SJSA1 (cell line): ENCODE measurements at places on chromosomes 5 and 9.
A peak's percentile ranks its signal among the peaks of the same experiment; 100 is the strongest.

GRCh38 chr9:90770182-90770738 is 31.4 kb upstream of the SYK start:
- no peak for DNase-seq

DNA sequence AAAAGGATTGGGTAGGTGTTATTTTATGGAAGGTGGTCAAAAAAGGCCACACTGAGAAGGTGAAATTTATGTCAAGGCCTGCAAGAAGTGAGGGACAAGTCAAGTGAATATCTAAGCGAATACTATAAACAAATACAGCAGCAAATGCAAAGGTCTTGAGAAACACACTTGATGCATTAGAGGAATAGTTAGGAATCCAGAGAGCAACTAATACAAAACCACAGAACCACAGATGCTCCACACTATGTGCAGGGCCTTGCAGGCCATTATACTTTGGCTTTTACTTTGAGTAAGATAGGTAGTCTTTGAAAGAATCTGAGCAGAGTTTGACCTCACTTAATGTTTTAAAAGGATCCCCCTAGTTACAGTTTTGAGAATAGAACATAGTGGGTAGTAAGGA is 4.6 kb downstream of the ZNF622 start:
- no peak for DNase-seq

DNA sequence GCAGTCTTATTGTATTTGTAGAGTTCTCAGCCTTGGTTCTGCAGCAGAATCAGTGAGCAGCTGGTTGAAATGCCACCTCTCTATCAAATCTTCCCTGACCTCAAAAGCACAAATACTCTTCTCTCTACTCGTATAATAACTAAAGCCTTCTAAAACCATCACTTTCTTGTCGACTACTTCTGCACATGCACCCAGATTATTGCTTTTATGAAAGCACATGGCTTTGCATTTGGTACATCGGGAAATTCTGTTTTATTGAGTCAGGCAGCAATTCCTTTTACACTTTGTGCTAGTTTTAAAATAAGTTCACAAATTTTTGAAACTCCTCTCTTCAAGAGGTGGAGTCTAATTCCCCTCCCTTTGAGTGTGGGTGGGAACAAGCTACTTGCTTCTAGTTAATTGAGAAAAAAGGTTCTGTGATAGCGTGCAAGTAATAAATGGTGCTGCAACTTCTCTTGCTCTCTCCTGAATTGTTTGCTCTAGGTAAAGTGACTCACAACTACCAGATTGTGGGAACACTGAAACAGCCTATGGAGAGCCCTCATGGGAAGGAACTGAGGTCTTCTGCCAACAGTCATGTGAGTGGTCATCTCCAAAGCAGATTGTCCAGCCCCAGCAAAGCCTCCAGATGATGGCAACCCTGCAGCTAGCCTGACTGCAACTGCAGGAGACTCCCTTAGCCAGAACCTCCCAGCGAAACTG is 66.0 kb upstream of the TAF1L start:
- DNase-seq = no peak

DNA sequence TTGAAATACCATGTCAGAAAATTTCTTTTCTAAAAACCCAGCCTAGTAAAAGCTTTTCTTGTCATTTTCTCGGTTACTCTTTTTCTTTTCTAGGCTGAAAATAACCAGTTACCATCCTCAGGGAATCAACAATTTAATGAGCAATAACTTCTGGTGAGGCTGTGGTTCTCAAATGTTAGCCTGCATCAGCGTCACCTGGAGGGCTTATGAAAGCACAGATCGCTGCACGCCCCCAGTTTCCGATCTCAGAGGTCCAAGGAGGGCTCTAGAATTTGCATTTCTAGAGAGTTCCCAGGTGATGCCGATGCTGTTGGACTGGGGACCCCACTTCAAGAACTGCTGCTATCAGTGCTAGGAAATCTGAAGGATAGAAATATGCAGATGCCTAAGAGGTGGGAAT is 28.9 kb upstream of the TLE1 start:
- no peak for DNase-seq

DNA sequence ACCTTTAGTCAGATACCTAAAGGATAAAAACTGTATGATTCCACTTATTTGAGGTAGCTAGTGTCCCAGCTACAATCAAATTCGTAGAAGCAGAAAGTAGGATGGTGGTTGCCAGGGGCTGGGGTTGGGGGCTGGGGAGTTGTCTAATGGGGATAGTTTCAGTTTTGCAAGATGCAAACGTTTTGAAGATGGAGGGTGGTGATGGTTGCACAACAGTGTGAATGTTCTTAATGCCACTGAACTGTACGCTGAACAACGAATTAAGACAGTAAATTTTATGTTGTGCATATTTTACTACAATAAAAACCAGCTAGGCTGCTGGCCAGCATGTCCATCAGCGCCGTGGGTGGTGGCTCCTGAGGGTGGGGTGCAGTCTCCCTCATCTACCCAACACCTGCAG is 137.8 kb downstream of the GADD45G start:
- no peak for DNase-seq

GRCh38 chr5:150247726-150248125 is 41.8 kb downstream of the CAMK2A start:
- no peak for DNase-seq

- peak; percentile 94 for DNase-seq
Measured at GRCh38 chr9:99019510-99020331, 76.0 kb downstream of the COL15A1 start.

GRCh38 chr5:76269932-76270610 is 133.0 kb upstream of the IQGAP2 start:
- DNase-seq = no peak
